ENCODE measurements at places on chromosomes 4 and X.

DNA sequence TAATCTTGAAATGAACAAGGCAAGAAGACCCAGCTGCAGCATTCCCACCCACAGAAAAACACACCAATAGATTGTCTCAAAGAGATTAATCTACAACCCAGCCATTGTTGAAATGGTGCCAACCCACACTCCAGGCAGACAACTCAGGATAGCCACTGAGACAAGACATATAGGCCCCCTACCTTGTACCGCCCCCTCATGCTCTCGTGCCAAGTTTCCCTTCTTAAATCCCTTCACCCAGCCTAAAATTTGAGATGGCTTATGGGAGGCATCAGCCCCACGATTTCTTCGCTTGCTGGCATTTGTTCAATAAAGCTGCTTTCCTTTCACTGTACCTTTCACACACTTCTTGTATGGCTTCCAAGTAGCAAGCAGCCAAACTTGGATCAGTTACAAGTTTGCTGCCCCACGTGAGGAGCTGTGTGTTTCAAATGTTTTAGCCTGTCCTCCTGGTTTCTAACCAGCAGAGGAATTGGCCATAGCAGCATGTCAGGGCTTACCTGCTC, 1754.1 kb downstream of the C4orf33 start:
- no peak for ATAC-seq

GRCh38 chr4:186266729-186267456, 904 bp downstream of the F11 start:
- no peak for ATAC-seq

GRCh38 chr4:170374770-170375169, 285.0 kb upstream of the AADAT start:
- peak; percentile 85 for ATAC-seq

- no peak for ATAC-seq
Measured at GRCh38 chrX:151180400-151180799, 4.0 kb downstream of the GPR50 start.

GRCh38 chr4:89724716-89725115, 112.2 kb downstream of the SNCA start:
- peak; percentile 94 for ATAC-seq

DNA sequence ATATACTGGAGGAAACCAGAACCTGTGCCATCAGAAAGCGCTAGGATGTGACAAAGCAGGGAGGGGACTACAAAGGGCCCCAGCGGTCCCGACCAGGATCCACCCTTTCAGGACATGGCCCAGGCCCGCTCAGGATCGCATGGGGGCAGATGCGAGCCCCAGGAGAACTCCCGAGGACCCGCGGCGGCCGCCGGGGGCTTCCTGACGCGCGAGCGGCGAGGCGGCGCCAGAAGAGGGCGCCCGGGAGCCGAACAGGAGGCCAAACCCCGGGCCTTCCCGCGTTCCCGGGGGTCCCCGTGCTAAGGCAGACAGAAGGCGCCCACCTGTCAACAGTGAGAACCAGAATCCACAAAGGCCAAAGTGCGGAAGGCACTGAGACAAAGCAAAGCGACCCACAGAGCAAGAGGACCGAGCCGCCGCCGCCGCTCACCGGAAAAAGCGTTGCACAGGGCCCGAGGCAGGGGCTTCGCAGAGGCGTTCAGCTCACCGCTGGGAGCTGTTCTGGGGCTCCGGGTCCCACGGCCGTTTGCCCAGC, 7.3 kb upstream of the OPN1LW start:
- ATAC-seq: peak; percentile 90

DNA sequence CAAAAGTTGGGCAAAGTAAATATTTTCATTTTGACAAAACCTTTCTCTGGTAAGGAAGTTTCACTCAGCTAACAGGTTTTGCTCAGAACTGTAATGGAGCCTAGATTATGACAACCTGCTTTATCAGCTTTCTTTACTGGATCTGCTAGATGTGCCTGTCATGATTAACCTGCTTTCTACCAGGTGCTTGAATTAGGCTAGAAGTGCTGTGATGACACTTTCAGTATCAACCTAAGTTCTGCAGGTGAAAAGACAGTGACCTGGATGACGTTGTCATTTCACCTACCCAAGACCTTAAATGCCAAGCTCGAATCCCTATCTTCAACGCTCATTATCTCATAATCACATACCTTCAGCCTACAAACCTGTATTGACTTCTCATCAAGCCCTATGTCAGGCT, 1.5 kb upstream of the FAAH2 start:
- no peak for ATAC-seq

- ATAC-seq: no peak
Measured at GRCh38 chrX:9378980-9379696, 85.7 kb upstream of the TBL1X start.

- peak; percentile 31 for ATAC-seq
Measured at GRCh38 chrX:110381216-110381615, 22.6 kb downstream of the RTL9 start.

GRCh38 chr4:150327262-150327780, 249.1 kb downstream of the DCLK2 start:
- no peak for ATAC-seq

- no peak for ATAC-seq
Measured at GRCh38 chr4:55351824-55352223, 5.8 kb downstream of the SRD5A3 start.

DNA sequence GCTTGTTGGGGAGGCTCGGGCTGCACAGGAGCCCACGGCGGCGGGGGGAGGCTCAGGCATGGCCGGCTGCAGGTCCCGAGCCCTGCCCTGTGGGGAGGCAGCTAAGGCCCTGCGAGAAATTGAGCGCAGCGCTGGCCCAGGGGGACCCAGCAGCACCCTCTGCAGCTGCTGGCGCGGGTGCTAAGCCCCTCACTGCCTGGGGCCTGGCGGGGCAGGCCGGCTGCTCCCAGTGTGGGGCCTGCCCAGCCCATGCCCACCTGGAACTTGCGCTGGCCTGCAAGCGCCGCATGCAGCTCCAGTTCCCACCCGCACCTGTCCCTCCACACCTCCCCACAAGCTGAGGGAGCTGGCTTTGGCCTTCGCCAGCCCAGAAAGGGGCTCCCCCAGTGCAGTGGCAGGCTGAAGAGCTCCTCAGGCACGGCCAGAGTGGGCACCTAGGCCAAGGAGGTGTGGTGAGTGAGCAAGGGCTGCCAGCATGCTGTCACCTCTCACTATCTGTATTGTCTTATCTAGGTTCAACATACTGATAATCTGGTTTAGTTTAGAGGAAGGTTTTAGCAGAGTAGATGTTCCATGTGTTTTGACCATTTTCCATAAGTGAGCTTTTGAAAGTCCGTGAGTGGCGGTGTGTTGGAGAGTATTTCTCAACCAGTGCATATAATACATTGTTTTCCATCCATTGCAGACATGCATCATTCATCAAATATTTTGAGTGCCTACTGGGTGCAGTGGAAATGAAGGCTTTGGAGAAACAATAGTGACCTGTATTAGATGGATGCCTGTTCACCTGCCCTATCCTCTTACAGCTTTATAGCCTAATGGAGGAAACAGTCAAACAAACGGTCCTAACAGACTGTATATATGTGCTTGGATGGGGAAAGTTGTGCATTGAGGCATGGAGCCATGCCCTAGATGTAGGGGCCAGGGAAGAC, 13.1 kb downstream of the PI4K2B start:
- ATAC-seq: no peak

- no peak for ATAC-seq
Measured at GRCh38 chrX:143455046-143455445, 62.2 kb downstream of the SPANXN3 start.

DNA sequence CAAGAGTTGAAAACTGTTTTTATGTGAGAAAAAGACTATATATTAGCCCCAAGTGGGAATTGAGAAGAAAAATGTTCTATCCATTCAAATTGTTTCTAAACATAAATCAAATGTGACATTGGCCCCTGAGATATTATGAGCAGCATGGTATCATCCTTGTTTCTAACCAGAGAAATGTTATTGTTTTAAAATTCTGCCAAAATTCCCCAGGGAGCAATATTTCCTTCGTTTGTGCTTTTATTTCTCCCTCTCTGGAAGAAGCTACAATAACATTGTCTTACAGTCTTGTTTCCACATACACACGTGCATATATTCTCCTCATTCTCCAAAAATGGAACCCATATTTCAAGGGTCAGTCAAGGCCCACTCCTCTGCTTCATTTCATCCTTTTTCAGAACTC, 46.7 kb downstream of the MAGEB17 start:
- no peak for ATAC-seq

DNA sequence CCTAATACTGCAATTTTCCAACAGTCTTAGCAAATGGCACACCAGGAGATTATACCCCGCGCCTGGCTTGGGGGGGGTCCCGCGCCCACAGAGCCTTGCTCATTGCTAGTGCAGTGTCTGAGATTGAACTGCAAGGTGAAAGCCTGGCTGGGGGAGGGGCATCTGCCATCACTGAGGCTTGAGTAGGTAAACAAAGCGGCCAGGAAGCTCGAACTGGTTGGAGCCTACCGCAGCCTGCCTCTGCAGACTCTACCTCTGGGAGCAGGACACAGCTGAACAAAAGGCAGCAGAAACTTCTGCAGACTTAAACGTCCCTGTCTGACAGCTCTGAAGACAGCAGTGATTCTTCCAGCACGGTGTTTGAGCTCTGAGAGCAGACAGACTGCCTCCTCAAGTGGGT, 172.8 kb upstream of the NAP1L5 start:
- ATAC-seq: no peak

- no peak for ATAC-seq
Measured at GRCh38 chrX:69388526-69388925, 115.6 kb upstream of the NALF2 start.

- ATAC-seq: no peak
Measured at GRCh38 chr4:3821580-3822229, 55.5 kb downstream of the ADRA2C start.

- ATAC-seq: no peak
Measured at GRCh38 chrX:70554081-70554480, 109.4 kb downstream of the DLG3 start.

DNA sequence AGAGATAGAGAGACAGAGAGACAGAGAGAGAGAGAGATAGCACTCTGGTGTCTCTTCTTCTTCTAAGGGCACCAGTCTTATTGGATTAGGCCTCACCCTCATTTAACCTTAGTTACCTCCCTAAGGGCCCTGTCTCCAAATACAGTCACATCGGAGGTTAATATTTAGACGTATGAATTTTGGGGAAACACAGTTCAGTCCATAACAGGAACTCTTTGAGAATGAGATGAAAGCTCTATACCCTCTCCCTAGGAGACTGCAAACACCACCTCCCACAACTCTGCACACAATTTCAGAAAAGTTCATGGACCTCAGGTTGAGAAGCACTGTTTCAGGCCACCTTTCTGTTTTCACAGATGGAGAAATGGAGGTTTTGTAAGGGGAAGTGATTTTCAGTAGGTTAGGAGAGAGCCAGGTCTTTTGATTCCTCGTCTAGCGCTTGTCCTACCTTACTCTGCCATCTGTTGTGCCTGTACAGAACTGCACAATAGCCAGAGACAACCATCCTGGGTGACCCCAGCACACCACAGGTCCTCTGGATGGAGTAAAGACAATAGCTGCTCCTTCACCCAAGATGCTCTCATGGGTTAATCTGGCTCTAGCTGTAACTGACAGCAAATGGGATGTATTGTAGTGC, 16.9 kb upstream of the LOC101059915 start:
- peak; percentile 62 for ATAC-seq

DNA sequence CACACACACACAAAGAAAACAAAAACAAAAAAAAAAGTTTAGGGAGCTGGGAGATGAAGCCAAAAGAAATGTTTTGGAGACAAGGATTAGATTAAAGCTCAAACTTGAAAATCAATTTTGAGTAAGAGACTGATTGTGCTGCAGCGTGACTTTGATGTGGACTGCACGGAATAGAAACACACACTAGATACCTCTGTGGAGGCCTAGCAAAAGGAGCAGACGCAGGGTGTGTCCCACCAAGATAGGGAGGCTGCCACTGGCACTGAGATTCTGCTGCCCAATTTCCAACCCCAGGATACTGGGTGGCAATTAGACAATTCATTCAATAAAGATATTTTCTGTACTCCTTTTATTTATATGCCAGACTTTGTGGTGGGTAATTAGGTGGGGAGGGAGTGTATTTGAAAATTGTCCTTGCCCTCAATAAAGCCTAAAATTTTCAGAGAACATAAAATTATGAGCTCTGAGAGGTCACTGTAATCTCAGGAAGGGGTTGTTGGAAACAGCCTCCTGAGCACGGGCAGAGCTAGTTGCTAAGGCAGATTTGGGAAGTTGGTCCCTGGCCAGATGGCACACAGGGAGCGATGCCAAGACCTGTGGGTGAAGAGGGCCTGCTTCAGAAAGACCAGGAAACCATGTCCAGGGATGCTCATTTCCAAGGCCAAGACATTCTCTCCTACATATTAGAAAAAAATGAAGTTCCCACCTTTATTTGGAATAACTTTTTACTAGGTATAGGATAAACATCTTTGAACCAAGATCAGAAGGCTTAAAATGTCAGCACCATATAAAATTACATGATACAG, 1.9 kb upstream of the PPP3CA start:
- ATAC-seq: no peak

GRCh38 chr4:147096667-147097604, 151.3 kb upstream of the TTC29 start:
- peak; percentile 78 for ATAC-seq

DNA sequence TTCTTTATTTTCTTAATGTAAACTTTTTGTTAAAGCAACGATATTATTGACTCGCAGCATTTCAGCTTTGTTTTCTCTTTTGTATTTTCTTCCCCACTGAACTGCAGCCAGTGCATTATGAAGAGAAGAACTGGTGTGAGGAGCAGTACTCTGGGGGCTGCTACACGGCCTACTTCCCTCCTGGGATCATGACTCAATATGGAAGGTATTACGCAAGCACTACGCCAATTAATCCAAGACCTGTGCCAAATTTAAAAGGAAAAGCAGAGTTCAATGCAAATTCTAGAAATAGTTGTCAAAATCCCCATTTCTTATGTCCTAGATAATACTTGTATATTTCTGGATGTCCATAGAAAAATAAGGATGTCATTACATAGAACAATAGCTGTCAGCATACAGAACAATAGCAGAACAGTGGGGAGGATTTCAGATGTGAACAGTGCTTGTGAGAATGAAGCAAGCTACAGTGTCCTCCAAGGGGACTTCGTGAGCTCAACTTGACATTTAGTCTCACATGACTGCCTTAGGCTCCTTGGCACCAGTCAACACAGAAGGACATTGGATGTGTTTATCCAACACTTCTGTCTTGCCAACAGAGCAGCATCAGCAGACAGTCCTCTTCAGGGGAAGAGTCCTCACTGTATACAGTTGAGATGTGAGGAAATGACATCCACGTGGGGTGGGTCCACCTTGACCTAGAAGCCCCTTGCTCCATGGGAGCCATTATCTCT, 85.9 kb downstream of the MAOA start:
- no peak for ATAC-seq

DNA sequence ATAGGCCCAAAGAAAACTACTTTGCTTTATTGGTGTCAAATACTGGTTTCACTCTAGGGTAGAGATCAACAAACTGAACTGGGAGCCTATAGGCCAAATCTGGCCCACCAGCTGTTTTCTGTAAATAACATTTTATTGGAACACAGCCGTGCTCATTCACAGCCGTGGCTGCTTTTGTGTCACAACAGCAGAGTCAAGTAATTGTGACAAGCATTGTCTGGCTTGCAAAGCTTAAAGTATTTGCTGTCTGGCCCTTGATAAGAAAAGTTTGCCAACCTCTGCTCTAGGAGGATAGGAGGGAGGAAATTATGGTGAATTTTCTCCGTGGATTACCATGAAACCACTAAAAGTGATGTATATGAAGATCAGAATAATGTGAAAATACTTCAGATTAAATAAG, 53.4 kb downstream of the GPAT3 start:
- ATAC-seq: no peak

GRCh38 chr4:28386776-28387175, 1526.1 kb downstream of the STIM2 start:
- no peak for ATAC-seq

Data from SK-N-SH treated with all-trans-retinoic acid at 6 μM for 48 hours (cell line).